ENCODE measurements at places on chromosomes 4 and X.

DNA sequence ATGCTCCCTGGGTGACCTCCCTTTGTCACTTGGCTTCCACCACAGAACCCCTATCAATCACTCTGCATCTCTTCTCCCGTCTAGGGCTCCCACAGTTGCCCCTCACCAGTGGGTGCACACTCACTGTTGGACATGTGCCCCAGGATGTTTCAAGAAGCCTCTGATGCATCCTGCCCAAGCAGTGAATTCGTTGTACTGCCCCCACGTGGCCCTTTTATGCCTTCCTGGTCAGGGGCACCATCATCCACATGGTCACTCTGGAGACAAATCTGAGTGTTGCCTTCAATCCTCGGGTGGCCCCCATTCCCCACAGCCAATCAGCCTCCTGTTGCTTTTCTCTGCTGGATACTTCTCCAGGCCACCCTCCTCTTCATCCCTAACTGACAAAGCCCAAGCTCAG lies 12.2 kb downstream of the ITIH6 start:
- no peak for DNase-seq

DNA sequence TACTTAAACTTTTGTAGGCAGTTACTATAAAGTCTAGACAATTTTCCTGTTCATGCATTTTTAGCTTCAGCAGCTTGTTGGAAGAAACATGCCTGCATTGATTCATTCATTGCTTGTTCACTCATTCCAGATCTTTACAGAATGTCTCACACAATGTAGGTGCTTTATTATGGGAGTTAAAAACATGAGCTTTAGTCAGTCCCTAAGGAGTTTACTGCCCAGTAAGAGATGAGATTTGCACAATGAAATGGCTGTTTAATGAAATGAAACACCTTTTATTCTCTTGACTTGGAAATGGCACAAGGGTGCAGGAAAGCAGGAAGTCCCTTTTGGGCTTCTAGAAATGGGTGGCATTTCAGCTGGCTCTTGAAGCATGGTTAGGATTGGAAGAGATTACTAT lies 2.9 kb downstream of the NOCT start:
- no peak for DNase-seq

DNA sequence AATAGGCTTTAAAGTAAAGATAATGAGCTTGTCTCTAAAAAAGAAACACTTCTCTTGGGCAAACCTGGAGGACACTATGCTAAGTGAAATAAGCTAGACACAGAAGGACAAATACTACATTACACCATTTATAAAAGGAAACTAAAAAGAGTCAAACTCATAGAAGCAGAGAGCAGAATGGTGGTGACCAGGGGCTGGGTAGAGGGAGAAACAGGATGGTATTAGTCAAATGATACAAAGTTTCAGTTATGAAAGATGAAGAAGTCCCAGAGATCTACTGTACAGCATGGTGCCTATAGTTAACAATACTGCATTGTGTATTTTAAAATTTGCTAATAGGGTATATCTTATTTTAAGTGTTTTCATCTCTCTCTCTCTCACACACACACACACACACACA lies 28.5 kb downstream of the ACSL4 start:
- no peak for DNase-seq

GRCh38 chr4:48254381-48255071 lies 15.1 kb downstream of the TEC start:
- no peak for DNase-seq

GRCh38 chrX:135410861-135411627 lies 10.7 kb upstream of the SMIM10L2A start:
- DNase-seq: no peak

GRCh38 chr4:30716681-30717207 lies 3.4 kb upstream of the PCDH7 start:
- no peak for DNase-seq

DNA sequence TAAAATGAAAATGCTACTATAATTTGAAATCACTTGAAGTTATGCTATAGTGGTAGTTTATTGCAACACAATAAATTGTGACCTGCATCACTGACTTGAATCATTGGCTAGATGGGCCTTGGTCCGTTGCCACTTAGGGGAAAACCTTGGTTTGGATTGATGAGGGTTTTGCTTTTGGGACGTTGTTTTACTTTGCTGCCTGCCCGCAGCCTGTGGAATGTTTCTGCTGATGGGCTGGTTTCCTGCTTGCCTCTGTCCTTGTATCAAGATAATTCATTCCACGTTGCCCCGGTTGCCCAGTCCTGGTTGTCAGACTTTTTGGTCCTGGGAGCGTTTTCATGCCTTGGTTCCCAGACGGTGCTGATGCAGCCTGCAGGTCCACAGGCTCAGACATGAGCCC lies 18.3 kb downstream of the HADH start:
- DNase-seq: no peak

GRCh38 chr4:88107406-88108107 lies 50.9 kb downstream of the ABCG2 start:
- no peak for DNase-seq

GRCh38 chr4:83180431-83180968 lies 66.0 kb upstream of the PLAC8 start:
- no peak for DNase-seq

GRCh38 chrX:131801066-131801465 lies 222.0 kb upstream of the STK26 start:
- no peak for DNase-seq

DNA sequence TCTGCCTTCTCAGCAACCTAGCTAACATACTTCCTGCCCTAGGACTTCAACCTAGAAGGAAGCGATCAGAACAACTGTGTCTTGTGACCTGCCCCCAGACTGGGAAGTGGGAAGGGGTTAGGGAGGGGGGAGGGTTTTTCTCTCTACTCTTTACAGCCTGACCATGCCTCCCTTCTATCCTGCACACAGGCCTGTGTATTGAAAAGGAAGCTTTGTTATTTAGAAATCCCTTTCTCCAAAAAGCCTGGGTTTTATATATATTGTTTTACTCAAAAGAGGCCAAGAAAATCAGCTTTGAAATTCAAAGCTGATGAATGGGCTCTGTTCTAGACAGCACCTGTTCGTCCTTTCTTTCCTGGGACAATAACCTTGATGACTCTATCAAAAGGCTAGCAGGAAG lies 35.2 kb upstream of the SMS start:
- DNase-seq: no peak

DNA sequence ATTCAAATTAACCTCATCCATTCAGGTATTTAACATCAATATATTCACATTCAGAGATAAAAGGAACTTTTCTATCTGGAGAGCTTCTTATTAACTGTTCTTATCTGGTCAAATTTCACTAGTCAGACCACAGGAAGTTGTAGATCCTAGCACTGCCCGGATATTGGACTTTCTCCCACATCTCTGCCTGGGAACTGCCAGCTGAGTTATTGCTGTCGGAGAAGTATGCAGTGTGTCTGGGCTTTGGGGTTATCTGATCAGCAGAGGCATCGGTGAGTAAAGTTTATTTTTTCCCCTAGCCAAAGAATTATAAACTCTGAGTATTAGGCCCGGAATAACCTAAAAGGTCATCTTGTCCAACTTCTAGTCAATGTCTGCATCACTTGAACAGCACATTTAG lies 45.1 kb downstream of the OR13H1 start:
- DNase-seq: no peak
